ENCODE measurements at places on chromosomes 13 and 19. TPM values are rescaled to one million over a fixed set of nuclear protein-coding genes. Genes with fewer than 3 reads are reported as not detected.
A peak's percentile ranks its signal among the peaks of the same experiment; 100 is the strongest.

DNA sequence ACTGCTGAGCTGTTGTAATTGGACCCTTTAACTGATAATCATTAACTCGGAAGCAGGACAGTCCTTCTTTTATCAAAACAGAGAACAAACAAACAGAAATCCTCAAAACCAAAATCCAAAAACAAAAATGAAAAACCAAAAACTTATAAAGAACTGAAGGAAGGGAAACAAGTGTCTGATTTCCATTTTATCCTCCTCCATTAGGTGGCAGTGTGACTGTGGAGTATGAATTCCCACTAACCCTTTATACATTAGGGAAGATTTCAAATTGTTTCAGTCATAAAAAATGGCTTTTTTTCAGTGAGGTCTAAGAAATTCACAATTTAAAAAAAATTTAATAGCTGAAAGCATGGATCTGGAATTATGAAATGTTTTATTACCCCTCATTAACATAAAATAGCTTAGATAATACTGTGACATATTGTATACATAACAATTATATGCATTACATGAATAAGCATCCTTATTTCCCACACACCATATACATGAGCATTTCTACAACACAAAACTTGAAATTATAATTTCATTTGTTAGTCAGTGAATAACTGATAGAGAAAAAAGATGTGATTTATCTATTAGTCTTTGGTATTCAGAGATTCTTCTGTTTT is 1074.3 kb upstream of the PCDH9 start:
- peak; percentile 36 for DNase-seq

DNA sequence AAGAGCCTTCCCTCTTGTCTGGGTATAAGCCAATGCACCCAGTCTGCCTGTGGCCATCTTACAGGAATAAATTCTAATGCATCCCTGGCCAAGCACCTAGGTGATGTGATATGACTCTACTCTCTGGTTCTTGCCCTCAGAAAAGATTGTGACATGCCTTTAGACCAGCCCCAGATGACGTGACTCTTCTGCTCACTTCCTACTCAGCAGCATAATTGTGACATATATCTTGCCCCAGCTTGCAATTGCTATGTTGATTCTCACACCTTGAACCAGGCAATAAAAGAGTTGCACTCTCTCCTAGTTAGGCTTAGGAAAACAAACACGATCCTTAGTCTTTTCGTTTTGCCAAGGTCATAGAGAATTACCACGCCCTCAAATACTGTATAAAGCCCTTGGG is 13.3 kb upstream of the ZNF726 start:
- no peak for DNase-seq

DNA sequence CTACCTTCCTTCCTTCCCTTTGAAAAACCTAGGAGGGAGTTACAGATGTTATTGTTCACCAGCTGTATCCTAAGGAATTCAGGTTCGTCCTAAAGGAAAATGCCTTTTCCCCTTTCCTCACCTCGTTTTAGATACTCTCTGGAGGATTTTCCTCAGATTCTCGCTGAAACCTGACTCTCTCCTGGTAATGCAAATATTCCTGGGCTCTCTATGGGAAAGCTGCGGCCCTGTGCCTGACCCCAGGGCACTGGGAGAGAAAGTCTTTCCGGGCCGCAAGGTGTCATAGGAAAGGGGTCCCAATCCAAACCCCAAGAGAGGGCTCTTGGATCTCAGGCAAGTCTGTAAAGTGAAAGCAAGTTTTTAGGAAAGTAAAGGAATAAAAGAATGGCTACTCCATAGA is 13.1 kb upstream of the OR1M1 start:
- DNase-seq: no peak

DNA sequence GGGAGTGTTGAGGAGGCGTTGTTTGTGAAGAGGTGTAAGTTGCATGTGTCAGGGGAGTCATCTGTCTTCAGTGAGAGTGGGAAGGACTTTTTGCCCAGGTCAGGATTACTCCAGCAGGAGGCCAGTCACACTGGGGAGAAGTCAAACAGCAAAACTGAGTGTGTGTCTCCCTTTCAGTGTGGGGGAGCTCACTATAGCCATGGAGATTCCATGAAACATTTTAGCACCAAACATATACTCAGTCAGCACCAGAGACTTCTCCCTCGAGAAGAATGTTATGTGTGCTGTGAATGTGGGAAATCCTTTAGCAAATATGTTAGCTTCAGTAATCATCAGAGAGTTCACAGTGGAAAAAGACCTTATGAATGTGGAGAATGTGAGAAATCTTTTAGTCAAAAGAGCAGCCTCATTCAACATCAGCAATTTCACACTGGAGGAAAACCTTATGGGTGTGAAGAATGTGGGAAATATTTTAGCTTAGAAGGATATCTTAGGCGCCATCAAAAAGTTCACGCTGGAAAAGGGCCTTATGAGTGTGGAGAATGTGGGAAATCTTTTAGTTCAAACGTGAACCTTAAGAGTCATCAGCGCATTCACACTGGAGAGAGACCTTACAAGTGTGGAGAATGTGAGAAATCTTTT is 8.4 kb upstream of the ZNF587 start:
- no peak for DNase-seq

DNA sequence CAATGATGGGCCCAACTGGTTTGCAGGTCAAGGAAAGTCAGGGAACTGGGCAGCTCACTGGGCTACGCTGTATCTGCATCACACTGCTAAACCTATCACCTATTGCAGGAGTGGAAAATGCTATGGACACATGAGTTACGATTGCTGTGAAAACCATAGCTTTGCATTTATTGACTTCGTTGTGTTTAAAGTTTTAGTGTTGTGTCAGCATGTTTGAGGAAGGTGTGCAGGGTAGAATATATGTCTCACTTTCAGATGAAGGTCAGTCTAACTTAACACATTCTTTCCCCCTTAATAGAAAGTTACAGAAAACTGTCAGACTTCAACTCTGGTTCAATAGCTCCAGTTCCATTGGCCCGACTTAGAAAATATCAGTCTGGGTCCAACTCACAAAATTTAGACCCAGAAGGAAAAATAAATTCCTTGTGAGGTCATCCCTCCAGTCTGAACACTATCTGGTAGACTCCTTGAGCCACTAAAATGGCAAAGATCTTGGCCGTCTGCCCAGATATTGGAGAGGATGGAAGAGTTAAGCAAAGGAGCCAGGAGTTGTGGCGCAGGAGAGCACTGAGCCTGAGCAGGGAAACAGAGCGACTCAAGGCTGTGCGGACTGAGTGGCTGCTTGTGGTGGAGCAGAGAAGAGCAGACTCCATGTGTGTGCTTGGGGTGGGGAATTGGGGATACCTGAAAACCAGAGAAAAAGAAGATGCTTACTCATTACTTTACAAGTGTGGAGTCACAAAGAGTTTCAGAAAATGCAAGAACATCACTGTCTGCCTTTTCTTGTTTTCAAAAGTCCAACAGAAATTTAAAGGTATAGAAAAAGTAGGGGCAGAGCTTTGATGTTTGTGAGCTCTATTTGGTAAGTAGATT is 518.5 kb downstream of the FGF9 start:
- DNase-seq: no peak

FAM124A gene
- polyA plus RNA-seq: 1.5 TPM

LIPE gene
- polyA plus RNA-seq: 3.2 TPM

IRS2 gene
- 7.0 TPM for polyA plus RNA-seq

CLEC17A gene
- polyA plus RNA-seq: not detected

CLDN10 gene
- polyA plus RNA-seq: not detected

EMP3 gene
- polyA plus RNA-seq: 263 TPM

FXYD7 gene
- polyA plus RNA-seq: 0.10 TPM

ITM2B gene
- polyA plus RNA-seq: 186 TPM

CEACAM7 gene
- not detected for polyA plus RNA-seq

CD70 gene
- 142 TPM for polyA plus RNA-seq

All from SK-N-SH (cell line).